ENCODE measurements at places on chromosomes 2 and 18.

- DNase-seq = no peak
These were observed 40.0 kb upstream of the LRP1B start for GRCh38 chr2:142170847-142171246.

- peak; percentile 68 for DNase-seq
These were observed 262.7 kb downstream of the SETBP1 start for GRCh38 chr18:44943311-44943881.

DNA sequence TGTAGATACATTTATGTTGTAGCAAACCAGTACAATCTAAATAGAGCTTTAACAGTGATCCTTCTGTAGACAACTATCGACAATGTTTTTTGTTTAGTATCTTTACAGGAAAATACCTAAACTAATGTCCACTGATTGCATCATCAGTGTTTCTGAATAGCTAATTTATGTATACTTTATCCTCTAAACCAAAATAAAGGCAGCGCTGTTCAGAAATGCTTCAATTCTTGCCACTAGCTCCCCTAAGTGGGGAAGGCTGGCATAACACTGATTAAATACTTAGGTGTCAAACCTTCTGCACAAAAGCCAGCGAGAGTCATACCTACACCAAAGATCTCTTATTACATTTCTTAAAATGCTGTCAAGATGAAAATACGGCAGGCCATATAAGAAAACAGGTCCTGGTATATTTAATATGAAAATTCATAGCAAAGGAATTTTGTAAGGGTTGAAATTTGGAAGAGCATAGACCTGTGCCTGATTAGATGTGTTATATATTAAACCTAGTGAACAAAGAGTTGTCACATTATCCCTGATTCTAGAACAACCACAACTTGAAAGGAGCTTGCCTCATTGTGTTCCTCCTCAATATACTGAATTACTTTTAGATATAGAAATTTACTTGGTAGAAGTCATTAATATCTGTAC is 1693.4 kb upstream of the SLC39A10 start:
- peak; percentile 12 for DNase-seq

DNA sequence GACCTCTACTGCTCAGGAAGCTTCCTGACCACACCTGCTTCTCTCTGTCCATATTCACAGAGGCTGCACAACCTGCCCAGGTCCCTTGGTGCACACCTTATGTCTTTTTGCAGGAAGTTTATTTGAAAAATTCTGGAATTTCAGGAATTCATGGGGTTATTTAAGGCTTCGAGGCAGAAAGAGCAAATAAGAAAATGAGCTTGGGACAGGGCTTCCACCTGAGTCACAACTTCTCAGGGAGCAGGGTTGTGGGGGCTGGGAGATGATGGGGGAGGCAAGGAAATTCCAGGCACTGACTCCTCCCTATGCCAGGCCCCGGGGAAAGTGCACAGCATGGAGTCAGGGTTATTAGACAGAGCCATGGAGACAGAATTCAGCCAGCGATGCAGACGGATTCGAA is 57.7 kb downstream of the INHBB start:
- DNase-seq = peak; percentile 29

- DNase-seq = no peak
These were observed 37.2 kb downstream of the CLASP1 start for GRCh38 chr2:121611730-121612705.

- DNase-seq = peak; percentile 52
These were observed 76.4 kb downstream of the TANC1 start for GRCh38 chr2:159044804-159045286.

DNA sequence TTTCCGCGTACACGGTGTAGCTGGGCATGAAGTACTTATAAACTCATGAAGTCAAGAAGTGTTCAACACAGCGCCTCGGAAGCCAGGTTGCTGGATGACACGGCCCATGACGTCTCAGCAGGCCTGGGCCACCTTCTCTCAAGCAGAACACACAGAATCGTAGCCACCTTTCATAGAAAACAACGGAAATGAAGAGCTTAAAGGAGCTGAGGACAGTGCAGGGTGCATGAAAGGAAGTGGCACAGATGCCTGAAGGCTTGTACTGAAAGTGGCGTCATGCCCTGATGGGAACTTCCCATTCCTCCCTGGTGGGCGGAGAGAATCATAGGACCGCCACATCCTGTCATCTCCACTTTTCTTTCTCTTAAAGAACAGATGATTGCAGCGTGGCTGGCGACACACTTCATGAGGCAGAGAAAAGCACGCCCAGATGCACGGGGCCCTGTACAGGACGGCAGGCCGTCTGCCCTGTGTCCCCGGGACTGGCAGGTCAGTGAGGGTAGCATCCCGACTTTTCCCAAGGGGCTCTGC is 31.1 kb downstream of the HDAC4 start:
- DNase-seq = no peak

Measured in NCI-H226 (cell line).